ENCODE measurements at places on chromosomes 3 and 15.

DNA sequence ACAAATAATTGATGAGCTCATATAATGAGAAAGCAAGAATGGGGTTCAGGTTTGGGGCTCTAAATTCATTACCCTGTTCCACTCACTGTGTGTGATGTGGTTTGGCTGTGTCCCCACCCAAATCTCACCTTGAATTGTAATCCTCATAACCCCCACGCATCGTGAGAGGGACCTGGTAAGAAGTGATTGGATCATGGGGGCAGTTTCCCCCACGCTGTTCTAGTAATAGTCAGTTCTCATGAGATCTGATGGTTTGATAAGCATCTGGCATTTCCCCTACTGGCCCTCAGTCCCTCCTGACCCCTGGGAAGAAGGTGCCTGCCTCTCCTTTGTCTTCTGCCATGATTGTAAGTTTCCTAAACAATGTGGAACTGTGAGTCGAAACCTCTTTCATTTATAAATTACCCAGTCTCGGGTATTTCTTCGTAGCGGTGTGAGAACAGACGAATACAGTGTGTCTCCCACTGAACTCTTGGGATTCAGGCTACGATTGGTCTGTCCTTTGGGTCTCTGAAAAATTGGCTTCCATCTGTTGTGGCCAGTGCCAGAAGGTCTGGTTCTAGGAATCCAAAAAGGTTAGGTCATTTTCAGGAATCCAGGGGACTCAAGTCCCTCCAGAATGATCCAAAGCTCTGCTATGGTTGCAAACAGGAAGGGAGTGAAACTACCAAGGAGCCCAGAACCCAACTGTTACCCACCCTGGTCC is 87.7 kb downstream of the XXYLT1 start:
- no peak for DNase-seq

GRCh38 chr15:53807501-53807900 is 48.0 kb upstream of the WDR72 start:
- no peak for DNase-seq

GRCh38 chr3:158167737-158168557 is 58.1 kb downstream of the RSRC1 start:
- no peak for DNase-seq

DNA sequence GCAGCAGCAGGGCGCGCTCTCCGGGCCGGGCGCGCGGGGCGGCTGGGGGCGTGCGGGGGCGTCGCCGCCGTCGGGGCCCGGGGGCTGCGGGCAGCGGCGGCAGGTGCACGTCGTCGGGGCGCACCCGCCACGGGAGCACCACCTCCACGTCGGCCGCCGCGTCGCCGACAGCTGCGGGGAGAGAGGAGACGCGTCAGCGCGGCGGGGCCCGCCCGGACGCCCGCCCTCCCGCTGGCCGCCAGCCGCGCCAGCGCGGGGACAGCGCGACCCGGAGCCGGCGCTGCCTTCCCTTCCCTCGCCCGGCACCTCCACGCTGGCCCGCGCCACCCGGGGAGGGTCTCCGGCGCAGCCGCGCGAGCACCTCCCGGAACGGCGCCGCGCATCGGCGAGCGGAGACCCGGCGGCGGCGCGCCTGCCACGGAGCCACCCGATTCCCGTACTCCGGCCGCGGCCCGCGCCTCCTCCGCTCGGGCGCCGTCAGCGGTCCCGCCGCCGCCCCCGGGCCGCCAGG is 481 bp downstream of the ADAMTS17 start:
- no peak for DNase-seq

GRCh38 chr3:43960448-43960840 is 269.7 kb downstream of the ABHD5 start:
- no peak for DNase-seq

DNA sequence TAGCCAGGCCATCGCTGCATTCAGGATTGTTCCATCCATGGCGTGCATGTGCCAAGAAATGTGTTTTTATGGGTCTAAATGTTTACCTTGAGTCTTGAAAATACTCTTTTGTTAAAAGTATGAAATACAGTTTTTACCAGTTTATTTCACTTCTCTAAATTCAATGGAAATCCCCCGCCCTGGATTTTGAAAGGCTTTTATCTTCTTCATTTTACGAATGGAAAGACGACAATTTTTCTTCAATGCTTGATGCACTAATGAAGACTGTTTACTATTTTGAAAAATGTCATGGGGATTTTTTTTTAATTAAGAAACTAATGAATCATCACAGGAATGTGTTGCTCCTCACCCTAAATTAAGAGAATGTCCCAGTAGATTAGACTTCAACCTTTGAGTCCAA is 83.5 kb downstream of the FAM81A start:
- DNase-seq = no peak

DNA sequence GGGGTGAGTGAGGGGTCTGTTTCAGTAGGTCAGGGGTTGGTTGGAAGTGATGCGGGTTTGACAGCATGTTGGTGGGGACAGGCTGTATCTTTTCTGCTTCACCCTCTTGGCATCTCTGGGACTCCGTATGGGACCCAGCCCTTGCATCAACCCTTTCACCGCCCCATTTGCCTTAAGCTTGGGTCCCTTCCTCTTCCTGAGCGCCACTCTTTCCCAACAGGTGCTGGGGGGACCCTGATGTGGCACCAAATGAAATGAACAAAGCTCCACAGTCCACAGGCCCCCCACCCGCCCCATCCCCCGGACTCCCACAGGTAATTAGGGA is 1.1 kb downstream of the EIF4G1 start:
- no peak for DNase-seq

- no peak for DNase-seq
Observed at GRCh38 chr3:151567477-151567876, 106.6 kb upstream of the IGSF10 start.

- DNase-seq = no peak
Observed at GRCh38 chr3:60598671-60599070, 652.6 kb downstream of the FHIT start.

- DNase-seq = peak; percentile 71
Observed at GRCh38 chr3:51982838-51983577, at the start of gene ACY1. Gene ACY1 (plus strand): TSS chr3:51983535. CDS start chr3:51984065, 530 bp downstream.

Data from progenitor cell of endocrine pancreas (in vitro differentiated cells).